ENCODE measurements at places on chromosomes 7 and 10.

DNA sequence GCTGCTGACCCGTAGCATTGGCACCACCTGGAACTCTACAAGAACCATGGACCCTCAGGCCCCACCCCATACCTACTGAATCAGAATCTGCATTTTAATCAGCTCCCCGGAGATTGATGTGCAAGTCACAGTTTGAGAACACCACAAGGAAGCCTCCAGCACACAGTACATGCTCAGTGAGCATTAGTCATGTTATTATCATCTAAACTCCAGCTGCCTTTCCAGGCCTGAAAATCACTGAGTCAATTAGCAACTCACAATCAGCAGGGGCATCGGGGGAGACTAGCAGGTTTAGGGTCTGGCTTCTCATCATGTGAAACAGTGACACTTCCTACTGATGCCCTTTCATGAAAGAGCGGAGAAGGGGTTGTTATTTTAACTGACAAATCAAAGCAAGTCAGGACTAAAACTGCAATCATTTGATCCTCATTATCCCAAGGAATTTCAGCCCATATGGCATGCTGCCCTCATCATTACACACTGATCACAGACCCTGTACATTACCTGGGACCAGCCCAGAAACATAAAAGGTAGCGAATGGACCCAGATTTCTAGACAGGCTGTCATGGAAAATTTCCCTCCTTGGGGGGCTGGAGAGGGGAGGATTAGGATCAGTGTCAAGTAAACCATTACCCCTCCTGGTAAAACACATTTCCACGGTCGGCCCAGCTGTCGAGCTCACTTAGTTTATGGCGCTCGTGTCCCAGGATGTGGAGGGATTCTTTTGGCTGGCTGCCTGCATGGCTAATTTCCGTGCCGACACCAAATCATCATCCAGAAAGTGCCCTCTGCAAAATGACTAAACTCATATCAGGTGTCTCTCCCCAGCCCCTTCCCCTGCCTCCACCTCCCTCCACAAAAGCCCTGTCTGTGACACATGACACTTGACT lies 122.8 kb downstream of the PRLHR start:
- DNase-seq, result no peak

GRCh38 chr10:75408911-75409885 lies 7.6 kb upstream of the ZNF503 start:
- DNase-seq, result no peak

DNA sequence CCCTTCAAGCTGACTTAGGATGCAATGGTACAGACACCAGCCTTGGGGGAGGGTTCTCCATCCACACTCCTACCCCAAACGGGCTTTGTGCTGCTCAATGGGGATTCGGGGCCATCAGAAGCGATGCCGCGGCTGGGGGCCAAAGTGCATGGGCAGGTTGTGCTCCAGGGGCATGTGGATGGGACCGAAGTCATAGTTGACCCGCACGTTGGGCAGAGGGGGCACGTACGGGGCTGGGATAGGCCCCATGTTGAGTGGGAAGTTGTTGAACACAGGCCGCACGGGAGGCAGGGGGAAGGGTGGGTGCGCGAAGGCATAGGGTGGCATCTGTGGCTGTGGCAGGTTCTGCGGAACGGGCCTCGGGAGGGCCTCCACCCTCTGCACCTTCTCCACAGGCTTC lies 158.7 kb downstream of the RNF216 start:
- DNase-seq, result no peak

DNA sequence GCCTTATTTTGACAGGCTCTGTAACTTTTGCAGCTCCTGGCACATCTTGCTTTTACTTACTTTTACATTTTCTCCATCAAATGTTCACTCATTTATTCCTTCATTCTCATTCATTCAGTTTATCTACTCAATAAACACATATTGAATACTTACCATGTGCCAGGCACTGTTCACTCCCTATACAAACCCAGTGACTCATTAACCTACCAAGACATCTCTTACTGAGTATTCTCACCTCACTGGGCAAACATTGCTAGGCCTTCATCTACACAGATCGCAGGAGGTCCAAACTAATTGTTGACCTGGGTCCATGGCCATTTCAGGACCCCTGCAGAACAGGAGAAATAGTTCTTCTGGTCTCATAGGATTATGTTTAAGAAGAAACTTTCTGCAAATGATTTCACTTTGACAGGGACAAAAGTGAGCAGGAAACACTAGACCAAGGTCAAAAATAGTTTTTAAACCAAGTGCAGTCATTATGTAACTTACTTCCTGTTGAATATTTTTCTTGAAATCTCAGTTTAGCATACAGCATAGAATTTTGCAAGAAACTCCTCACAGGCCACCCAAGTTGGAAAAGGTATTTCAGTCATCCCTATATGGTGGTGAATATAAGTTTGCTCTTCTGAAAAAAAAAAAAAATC lies 17.6 kb downstream of the SLC26A4 start:
- DNase-seq, result no peak

All from stimulated activated CD4-positive, alpha-beta T cell treated with anti-CD3 and anti-CD28 coated beads, Interleukin-1b, Interleukin-23, amount 100 ng/mL, for 48 hours (primary cell).